Right renal cortex interstitium (tissue), 3 donors: ENCODE measurements at places on chromosomes 4 and X.

DNA sequence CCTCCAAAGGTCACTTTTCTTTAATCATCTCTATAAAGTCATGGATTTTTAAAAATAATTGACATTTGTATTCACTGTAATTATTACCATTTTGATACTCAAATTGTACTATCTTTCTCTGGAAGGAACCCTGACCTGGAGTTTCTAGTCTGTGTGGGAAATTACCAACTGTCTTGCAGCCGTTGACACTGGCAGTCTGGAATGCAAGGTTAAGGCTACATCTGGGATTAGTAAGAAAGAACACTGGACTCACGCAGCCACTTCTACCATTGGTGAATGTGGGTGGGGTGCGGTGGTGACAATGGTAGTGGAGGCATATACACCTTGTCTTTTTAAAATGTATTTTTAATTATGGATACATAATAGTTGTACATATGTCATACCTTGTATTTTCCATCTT is 40.9 kb downstream of the EGF start:
- DNase-seq = no peak

- no peak for DNase-seq
These were observed 360.2 kb downstream of the ZIC3 start for GRCh38 chrX:137926090-137926489.

- DNase-seq = no peak
These were observed 91.3 kb downstream of the PTPN13 start for GRCh38 chr4:86685401-86685800.

DNA sequence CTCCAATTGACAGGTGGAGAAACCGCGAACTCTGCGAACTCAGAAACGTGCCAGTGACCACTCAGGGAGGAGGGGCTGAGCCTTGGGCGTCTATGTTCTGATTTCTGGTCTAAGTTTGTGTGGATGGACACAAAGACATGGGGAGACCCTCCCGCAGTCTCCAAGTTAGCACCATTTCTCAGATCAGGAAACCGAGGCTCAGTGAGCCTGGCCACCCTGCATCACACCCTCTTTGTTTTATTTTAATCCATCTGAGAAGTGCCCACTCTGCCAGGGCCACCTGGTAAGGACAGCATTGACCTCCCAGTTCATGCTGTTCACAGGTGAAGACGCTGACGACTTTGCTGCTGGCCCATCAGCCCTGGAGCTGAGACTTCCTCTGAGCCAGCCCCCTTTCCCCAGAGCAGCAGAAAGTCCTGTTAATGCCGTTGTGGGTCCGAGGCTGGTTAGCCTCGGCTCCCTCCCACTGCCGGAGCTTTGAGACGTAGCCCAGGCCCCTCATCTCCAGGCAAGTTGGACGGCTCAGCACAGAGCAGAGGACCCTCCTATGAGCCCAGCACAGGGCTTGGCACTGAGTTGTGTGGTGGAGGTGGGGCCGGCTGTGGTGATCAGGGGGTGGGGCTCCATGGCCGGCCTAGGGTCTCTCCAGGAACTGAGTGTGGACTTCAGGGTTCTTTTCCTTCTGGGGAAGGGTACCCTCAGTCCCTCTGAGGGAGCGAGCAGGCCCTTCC is 43.7 kb downstream of the PSAPL1 start:
- DNase-seq = no peak

GRCh38 chr4:87228262-87228860 is 7.9 kb upstream of the KLHL8 start:
- DNase-seq = no peak

DNA sequence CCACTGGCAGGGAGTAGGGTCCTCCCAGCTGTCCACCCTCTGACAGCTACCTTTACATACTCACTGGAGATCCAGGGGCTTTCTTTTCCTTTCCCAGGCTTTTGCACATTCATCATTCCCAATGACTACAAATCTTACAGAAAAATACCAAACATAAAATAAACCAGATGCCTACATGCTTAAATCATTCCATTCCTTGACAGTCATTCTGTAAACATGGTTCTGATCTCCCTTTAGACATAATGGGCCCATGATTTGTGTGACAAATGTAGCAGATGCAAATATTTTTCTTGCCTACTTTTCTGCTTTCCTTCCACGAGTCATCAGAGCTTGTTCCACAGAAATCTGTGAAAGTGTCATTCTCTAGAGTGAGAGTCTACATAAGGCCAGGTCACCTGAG is 207.0 kb downstream of the IDS start:
- no peak for DNase-seq

GRCh38 chrX:151386838-151387459 is 10.1 kb upstream of the VMA21 start:
- DNase-seq = no peak

GRCh38 chr4:112329672-112330375 is 32.7 kb downstream of the ALPK1 start:
- no peak for DNase-seq

- DNase-seq = no peak
These were observed 72.7 kb upstream of the HGFAC start for GRCh38 chr4:3368841-3369760.

DNA sequence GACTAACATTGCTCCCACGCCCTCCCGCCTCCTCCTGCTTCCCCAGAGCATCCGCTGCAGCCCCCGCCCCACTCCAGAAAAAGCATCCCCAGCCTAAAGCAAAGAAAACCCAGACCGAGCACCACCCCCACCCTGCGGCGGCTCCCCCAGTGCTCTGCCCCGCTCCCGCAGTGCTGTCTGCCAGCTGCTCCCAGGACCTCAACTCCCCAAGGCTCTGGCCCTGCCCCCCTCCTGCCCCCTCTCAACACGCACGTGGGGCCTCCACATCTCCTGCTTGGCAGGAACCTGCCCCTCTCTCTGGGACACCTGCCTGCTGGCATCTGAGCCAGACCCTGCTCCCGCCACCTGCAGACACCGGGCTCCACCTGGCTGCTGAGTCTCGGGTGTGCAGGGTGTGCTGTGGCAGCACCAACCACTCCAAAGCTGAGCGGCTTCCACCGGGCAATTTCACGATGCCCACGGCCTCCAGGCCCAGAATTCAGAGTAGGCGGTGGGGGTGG is 79.4 kb downstream of the FAM53A start:
- DNase-seq = no peak

- no peak for DNase-seq
These were observed 46.8 kb downstream of the VEGFC start for GRCh38 chr4:176745902-176746301.
